ENCODE measurements at places on chromosomes 4 and X.

DNA sequence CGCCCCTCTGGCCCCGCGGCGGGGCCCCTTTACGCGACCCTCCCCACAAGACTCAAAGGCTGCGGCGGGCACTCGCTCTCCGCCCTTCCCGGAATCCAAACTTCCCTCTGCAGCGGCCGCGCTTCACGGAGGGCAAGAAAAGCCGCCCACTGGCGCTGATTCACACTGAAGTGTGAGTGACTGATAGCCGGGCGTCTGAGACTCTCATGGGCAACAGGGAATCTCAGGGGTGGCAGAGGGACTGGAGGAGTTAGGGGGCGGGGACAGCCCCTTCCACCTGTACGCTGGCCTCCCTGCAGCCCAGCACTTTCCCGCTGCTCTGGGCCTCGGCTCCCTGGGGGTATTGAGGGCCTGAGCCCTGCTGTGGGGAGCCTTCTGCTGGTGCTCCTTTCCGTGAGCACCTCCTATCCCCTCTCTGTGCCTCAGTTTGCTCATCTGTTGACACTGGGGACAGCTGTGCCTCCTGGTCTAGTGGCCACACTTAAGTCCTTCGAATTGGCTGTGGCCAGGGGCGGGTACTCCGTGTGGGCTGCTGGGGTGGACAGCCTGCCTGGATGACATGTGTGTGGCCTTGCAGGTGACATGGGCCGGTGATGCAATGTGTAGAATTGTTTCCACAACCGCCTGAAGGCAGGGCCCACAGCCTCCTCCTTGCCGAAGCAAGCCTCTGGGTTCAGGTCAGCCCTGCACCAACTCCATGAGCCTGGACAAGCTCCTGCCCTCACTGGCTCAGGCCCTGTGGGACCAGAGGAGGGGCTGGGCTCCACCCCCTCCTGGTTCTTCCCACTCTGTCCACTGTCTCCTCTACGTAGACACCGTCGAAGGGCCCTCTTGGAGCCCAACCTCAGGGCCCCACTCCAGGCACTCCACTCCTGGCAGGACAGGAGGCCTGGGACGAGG, 951 bp downstream of the SH3BP2 start:
- peak; percentile 55 for DNase-seq

DNA sequence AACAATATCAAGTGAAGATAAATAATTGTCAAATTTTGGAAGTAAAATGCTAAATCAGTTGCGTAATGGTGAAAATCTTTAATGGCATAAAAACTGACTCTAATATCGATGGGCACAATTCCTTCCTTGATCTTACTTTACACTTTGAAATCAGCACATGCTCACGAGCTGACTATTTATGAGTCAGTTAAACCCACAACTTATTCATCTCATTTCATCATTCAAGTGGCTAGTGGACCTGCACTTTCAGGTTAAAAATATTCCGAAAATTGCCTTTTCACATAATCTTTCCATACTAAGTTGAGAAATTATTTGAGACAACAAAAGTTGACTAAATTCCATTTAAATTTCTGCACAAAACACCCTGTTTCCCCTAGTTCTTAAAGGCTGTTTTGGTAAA, 582.1 kb upstream of the TENM3 start:
- DNase-seq: no peak

GRCh38 chr4:159420162-159421057, 317.5 kb downstream of the RAPGEF2 start:
- no peak for DNase-seq

DNA sequence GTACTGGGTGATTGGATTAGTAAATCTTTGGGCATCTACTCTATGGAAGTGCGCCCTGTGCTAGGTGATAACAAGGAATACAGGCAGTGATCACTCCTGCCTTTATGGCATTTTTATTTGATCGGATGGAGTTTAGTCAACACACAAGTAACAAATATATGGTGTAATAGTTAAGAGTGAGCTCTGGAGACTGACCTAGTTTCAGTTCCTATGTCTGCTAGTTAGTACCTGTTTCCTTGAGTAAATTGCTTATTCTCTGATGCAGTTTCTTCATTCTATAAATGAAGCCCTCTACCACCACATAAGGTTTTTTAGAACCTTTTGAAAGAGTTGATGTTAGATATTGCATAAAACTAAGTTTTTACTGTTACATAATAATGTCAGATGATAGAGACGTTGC, 134.6 kb downstream of the KDM6A start:
- DNase-seq: no peak

- no peak for DNase-seq
Observed at GRCh38 chr4:156779042-156779441, 192.6 kb downstream of the PDGFC start.

DNA sequence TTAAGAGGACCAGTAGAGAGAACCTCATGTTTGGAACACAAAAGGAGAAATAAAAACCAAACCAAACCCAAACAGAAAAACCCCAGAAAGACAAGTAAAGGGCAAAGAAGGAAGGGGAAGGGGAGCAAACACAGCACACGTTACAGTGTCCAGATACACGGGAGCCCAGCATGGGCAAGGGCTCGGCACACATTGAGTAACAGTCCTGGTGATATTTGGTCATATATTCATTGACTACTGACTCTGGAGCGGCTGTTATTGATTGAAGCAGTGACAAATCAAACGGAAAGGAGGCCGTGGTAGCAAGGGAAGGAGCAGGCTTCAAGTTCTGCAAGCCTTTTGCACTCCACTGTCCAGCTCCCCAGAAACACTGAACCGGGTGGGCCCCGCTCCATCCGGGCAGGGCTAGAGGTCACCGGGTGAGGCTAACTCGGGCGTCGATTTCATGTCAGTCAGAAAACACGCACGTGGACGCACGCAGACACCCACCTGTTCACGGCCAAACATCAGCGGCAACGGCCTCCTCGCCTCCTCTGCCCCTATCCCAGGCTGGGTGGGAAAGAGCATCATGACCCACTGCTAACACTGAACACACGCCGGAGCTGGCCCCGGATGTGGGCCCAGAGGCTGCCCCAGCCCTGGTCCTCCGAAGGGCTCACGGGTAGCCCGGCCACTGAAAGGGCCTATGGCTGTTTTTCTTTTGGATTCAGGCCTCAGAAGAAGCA, 3.7 kb upstream of the IRAK1 start:
- DNase-seq: no peak

DNA sequence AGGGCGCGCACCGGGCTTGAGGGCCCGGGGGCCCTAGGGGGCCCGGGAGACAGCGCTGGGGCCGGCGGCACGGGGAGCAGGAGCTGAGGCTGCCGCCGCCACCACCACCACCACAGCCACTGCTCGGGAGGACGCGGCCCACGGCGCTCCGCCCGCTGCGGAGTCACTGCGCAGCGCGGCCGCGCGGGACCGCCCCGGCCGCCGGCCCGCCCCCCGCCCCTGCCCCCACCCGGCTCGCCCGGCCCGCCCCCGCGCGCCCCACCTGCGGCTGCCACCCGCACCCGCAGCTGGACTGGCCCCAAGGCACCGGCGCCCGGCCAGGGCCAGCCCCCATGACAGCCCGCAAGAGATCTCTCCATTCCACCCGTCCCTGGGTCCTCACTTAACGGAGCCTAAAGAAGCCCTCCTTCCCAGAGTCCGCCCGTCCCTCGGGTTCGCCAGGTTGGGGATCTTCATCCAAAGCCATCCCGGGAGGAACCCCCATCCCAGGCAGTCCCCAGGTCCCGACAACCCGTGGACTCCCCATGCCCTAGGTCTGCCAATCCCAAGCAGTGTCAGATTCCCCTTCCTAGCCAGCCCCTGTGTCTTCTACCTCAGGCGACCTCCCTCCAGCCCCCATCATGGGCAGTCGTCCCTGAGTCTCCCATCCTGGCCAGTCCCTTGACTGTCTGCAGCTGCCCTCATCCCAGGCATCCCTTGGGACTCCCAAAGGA, 40.0 kb upstream of the IQSEC2 start:
- no peak for DNase-seq

GRCh38 chr4:78781924-78782323, 5.8 kb downstream of the BMP2K start:
- peak; percentile 37 for DNase-seq

GRCh38 chrX:18075603-18076002, 145.1 kb downstream of the BEND2 start:
- DNase-seq: no peak

DNA sequence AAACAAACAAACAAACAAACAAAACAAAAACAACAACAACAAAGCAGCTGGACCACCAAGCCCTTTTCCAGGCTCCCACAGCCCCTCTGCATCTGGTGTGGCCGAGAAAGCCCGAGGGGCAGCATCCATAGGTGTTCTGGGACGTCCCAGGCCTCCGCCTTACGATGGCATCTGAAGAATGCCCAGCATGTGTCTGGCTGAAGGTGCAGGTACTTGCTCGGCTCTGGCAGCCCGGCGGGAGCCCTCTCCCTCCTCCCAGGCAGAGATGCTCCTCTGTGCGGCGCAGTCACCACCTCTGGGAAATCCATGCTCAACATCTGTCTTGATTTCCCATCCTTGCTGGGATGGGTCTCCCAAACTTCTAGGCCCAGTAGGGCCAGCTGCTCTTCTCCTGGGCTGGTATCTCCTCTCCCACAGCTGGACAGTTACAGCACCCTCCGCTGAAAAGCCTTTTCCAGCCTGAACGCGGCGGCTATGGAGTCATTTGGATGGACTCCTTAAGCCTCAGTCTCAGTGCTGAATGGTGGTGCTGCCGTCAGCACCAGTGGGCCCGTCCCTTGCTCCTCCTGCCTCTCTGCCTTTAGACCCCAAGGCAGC, 4.3 kb downstream of the PSAPL1 start:
- DNase-seq: no peak

DNA sequence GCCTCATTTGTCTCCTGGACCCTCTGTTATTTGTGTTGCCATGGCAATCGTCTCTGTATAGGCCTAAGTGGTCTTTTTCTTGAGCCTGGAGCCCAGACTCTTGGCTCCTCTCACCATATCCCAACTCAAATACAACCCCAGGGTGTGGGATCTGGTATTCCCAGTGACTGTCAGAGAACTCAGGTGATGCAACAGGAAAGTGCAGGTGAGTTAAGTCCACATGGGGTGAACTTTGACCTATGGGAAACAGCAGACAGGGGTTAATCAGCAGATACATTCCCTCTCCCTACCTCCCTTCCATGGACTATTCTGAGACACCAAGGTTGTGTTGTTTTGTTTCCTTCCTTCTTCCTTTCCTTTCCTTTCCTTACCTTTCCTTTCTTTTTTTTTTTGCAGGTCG, 130.9 kb upstream of the RPS6KA3 start:
- DNase-seq: no peak

DNA sequence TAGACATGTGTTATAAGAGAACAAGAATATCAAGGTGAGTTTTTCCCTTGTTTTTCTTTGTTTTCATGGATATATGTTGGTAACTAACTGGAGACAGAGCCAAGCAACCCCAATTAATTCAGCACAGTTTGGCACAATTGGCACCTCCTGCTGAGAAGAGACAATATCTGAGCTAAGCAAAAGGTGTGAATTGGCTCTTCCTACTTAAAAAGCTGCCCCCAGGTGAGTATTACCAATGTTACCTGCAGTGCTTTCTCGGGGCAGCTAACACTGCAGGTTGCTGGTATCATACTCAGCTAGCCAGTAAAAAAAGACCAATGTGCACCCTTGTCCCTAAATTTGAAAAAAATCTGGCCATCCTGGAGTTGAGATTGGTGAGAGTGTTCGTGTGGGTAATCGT, 871.2 kb upstream of the TENM3 start:
- no peak for DNase-seq

GRCh38 chrX:134484039-134484438, 24.1 kb downstream of the HPRT1 start:
- DNase-seq: peak; percentile 68
